ENCODE measurements at places on chromosomes 5 and 9.
A peak's percentile ranks its signal among the peaks of the same experiment; 100 is the strongest.

DNA sequence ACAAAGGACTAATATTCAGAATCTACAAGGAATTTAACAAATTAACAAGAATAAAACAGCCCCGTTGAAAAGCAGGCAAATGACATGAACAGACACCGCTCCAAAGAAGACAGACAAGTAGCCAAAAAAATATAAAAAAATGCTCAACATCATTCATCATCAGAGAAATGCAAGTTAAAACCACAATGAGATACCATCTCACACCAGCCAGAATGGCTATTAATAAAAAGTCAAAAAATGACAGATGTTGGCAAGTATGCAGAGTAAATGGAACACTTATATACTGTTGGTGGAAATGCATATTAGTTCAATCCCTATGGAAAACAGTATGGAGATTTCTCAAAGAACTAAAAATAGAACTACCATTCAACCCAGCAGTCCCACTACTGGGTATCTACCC lies 302.7 kb upstream of the RGMB start:
- DNase-seq, result no peak

GRCh38 chr5:142095651-142096330 lies 12.8 kb upstream of the NDFIP1 start:
- DNase-seq, result no peak

DNA sequence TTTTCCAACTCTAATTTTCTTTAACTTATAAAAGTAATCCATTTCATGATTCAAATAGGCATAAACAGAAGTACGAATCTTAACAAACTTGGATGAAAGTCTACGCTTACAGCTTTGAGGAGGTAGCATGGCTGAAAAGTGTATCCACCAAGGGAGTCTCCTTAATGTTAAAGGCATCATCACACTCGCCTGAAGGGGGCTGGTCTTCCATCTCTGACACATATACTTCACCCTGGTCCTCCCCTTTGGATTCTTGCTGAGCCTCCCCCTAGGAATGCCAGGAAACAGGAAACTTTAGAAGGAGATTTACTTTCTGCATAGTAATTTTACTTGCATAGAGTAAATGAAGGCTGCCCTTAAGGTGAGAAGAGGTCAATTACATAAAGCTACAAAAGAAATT lies 10.3 kb upstream of the NME5 start:
- no peak for DNase-seq

GRCh38 chr5:13179407-13180087 lies 764.9 kb downstream of the DNAH5 start:
- DNase-seq, result no peak

DNA sequence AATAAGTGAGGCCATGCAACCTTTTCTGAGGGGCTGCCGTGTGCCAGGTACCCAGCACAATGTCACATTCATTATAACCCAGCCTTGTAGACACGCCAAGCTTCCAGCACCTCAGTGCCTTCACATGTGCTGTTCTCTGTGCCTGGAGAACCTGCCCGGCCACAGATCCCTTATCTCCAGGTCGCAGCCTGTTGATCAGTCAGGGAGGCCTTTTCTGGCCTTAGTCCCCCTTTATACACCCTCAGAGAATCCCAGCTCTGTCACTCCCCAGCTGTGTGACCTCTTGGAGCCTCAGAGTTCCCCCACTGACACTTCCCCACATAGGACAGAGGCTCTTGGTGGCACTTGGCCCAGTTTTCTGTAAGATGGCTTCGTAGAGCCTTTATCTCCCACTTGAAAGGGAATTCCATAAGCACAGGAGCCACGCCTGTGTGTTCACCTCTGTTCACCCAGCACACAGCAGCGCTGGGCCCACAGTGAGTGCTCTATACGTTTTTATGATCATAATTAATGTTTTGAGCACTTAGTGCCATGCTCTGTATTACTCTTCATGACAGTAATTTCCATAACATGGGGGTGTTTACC lies 38.7 kb downstream of the NEURL1B start:
- DNase-seq, result no peak

DNA sequence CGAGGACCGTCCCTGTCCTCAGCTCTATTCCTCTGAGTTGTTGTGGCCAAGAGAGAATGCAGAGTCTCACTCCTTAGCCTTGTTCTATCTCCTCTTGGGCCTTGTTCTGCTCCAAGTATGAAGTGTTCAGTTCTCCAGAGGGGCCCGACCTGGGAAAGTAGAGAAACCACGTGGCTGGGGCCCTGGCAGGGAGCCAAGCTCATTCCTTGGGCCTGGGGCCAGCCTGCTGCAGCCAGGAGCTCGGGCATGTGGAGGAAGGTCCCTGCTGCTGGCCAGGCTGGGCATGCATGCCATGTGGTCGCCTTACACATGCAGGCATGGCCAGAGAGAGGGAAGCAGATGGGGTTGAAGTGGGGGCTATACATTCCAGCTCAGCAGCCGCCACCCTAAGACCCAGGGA lies 60.7 kb downstream of the COL27A1 start:
- DNase-seq, result no peak

DNA sequence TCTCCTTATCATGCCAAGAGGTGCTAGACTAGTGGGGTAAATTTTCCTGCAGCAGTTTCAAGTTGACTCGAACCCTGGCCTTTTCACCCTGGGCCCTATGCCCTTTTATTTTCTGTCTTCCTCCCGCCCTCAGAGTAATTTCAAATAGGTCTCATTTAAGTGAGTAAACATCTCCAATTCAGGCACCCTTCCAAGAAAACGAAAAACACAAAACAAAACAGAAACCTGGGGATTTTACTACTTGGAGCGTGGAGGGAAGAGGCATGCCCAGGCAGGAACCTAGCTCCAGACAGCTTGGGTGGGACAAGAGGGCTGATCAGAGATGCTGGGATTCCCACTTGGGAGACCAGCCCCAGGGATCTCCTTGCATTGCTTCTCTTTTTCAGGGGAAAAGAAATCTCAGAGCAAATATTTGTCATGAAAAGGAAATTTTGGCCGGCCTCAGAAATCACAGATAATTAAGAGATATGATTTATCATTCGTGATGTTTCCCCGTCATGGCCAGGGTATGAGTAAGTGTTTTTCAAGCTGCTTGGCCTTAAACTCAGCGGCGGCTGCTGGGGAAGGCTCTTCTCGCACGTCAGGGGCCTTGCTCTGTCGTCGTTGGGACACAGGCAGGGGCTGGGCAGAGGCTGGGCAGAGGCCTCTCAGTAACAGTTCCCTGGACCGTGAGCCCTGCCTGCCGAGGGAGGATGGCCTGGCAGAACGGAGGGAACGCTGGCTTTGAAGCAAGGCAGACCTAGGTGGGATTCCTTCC lies 248.6 kb upstream of the KLF4 start:
- DNase-seq, result no peak

GRCh38 chr5:40497573-40497972 lies 182.1 kb upstream of the PTGER4 start:
- no peak for DNase-seq

GRCh38 chr5:90854169-90854568 lies 295.6 kb downstream of the ADGRV1 start:
- no peak for DNase-seq

GRCh38 chr5:171462928-171463861 lies 43.7 kb downstream of the FGF18 start:
- DNase-seq, result no peak

GRCh38 chr5:178589180-178590140 lies 733 bp downstream of the COL23A1 start:
- peak; percentile 9 for DNase-seq

DNA sequence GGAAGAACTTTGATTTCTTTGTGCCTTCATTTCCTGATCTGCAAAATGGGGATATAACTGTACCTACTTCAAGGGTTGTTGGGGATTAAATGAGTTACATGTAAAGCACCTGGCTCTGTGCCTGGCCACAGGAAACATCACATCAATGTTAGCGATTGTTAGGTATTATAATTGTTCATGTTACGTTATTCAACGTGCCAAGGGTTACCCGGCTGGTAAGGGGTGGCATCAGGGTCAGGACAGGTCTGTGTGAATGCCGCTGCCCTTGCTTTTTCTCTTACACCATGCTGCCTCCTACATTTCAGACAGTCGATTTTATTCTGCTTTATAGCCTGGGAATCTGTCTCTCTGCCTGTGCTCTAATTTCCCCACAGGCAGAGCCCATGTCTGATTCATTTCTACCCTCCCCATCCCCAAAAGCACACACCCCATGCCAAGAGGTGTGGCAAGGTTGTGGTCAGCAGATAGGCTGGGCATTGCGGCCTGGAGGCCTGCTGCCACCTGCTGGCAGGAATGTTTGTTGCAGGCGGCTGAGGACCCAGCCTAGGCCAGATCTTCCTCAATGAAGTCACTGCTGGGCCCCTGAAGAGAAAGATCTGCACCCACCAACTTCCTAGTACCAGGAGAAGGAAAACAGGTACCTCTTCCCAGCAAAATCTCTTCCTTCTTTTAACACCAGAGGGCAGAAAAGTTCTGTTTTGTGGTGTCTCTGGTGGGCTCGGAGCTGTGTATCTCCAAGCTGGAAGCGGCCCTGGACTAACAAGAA lies 5.3 kb downstream of the ANKS6 start:
- DNase-seq, result peak; percentile 57

- DNase-seq, result no peak
These were observed 73.3 kb downstream of the DPYSL3 start for GRCh38 chr5:147436596-147436995.

- peak; percentile 63 for DNase-seq
These were observed 191.6 kb upstream of the MSX2 start for GRCh38 chr5:174532455-174533453.

DNA sequence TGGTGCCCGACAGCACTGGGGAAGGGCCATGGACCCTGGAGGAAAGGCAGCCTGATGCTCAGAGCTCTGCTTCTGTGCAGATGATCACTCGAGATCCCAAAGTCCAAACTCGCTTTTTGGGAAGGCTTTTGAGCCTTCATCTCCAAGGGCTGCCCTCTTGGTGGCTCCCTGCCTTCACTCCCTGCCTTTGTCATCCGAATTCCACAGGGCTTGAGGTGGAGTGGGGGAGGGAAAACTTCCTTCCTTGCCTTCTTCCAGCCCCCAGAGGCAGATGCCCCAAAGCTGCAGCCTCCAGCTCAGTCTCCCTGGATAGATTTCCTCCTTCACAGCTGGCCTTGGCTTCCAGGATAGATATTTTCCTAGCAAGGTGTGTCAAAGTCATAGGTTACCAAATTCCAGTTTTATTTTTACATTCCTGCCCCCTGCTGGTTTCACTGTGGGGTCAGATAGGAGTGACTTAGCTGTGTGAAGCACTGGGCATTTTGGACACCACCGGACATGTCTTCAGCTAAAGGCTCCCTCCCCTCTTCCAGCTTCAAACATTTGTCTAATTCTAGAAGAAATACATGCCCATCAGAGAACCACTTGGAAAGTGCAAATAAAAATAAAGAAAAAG lies 268.2 kb downstream of the HSPA4 start:
- peak; percentile 22 for DNase-seq

DNA sequence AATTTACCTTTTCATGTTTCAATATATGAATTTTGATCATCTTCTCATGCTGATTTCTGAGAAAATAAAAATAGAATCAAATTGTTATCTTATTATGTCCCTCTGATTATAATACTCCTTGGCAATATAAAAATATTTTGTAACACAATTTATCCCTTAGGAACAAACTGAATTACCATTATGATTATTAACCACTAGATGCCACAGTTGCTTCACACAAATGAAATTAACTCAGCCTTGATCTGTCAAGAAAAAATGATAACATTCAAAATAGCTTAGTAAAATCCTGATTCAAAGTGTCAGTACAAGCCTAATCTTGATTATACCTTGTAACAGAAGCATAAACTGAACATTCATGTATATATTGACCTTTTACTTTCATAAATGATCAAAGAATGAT lies 4.8 kb upstream of the CHSY3 start:
- DNase-seq, result no peak

GRCh38 chr9:122777935-122778627 lies 10.7 kb upstream of the OR5C1 start:
- DNase-seq, result no peak

DNA sequence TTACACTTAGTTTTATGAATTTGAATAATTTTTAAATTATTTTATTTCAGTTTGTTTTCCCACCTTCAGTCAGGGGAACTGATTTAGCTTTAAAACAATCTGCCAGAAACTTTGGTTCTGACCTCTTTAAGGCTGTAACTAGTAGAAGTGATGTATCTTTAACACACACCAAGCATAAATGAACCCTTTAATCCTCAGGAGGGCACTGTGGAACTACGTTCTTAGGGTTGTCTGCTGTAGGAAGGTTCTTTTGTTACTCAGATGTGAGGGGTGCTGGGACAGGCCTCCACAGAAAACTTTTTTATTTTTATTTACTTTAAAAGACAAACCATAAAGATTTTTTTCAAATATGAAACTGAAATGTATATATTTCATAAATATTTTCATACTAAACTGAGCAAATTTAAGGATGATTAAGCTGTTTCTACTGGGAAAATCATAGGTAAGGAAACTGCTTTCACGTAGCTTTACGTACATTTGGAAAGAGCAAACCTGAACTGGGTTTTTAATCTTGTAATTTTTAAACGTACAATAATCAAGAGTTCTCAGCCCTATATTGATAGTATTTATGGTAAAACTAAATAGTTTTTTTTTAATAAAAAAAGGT lies 5.3 kb downstream of the KLF4 start:
- DNase-seq, result peak; percentile 44
